ENCODE measurements at places on chromosomes 11 and 22.
A peak's percentile ranks its signal among the peaks of the same experiment; 100 is the strongest.

GRCh38 chr22:45310331-45310976 is 720 bp downstream of the FAM118A start:
- DNase-seq = no peak

DNA sequence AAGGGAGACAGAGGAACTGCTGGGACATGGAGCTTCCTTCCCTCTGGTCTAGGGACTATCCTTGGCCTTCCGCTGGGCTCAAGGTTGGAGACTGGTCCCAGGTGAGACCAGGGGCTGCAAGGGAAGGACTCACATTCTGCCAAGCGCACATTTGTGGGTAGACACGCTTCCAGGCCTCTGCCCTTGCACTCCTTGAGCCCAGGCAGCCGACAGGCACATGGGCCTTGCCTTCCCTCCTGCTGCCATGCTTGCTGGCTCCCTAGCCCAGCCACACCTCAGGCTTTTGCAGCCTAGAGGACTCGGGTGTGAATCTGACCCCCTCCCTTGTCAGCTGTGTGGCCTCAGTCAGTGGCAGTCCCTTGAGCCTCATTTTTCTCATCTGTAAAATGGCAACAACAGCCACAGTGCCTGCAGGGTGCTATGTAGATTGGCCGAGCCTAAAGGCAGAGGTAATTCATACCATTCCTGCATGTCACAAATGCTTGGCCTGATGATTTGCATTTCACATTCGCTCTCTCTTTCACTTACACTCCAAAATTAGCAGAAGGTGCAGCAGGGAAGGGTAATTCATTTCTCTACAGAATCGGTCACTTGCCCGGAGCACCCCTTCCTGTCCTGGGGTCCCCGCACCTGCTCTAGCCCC is 57.6 kb upstream of the NECTIN1 start:
- DNase-seq = no peak

DNA sequence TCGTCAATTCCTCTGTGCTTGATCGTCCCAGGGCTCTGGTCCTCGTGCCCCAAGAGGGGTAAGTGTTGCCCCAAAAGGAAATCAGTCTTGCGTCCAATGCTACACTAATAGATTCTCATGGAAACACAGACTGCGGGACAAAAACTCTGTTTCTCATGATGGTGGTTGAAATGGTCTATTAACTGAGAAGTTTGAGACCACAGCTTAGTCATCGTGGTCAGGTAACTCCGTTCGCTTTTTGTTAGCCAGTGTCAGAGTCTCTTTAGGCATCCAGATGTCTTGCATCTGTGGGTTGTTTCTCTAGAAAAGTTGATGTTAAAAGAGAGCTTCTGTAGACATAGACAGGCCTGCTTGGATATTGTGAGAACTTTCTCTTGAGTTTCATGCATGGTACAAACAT is 104.6 kb upstream of the SORL1-AS1 start:
- no peak for DNase-seq

DNA sequence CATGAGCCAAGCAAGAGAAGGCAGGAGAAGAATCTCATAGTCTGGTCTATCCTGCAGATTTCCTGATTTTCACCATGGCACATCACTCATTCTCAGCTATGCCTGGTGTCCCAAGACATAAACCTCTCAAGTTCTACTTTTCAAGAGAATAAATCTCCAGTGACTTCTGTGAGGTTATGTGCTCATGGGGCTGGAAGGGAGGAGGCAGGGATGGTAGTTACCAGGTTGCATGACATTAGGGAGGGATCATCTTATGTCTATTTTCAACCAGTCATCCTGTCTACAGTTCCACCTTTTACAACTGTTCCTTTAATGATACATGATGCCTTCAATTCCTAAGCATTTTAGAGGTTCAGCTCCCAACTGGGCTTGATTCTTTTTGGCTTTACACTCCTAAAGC is 297.7 kb downstream of the SOX6 start:
- no peak for DNase-seq

GRCh38 chr11:103112364-103112763 is 3.1 kb downstream of the DYNC2H1 start:
- no peak for DNase-seq

GRCh38 chr22:42364604-42365110 is 67.5 kb downstream of the NFAM1 start:
- no peak for DNase-seq

GRCh38 chr22:36368359-36368983 is 19.3 kb downstream of the MYH9 start:
- DNase-seq = no peak

DNA sequence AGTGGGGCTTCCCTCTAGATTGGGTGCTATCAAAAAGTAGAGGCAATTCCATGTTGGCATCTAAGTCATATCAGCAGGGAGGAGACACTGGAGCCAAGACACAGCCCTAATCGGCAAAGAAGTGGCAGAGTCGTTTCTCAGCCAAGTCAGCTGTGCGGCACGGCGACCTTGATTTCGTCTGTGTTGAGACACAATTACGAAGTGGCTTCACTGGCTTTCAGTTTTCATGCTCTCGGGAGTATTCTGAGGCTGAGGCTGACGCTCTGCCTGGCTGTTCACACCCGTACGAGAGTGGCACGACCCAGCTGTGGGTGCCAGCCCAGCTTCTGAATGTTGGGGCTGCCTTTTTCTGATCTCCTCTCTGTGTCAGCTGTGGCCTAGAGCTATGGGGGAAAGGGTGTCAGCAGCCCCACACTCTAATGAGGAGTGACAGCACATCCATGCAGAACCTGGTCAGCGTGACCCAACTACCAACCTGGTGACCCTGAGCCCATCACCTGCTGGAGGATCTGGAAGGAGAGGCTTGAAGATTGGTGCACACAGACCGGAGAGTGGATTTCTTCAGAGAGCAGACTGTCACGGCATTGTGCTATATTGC is 105.7 kb upstream of the TMEM45B start:
- DNase-seq = no peak

- DNase-seq = peak; percentile 55
Observed at GRCh38 chr11:64969209-64969608, 2.7 kb downstream of the MAJIN start.

DNA sequence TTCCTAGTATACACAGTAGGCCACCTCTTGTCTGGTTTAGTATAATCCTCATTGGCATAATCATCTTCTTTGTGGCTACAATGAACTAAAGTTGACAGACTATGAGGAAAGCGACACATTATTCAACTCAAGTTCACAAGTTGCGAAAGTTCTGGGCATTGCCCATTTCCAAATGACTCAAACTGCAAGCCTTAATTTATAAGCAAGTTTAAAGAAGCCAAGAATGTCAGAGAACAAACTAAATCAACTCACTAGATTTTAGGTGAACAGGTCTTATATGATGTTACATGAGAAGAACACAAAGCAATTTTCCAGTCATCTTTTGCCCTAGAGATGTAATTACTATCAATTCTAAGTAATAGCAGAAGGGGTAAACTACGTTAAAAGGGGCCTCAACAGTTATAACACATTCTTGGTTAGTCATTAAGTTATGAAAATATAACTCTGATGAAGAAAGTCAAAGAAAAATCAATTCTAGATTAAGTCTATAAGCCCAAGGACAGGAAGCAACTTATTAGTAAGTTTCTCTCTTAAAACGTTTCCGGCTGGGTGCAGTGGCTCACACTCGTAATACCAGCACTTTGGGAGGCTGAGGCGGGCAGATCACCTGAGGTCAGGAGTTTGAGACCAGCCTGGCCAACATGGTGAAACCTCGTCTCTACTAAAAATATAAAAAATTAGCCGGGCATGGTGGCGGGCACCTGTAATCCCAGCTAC is 21.5 kb downstream of the PICALM start:
- peak; percentile 84 for DNase-seq

DNA sequence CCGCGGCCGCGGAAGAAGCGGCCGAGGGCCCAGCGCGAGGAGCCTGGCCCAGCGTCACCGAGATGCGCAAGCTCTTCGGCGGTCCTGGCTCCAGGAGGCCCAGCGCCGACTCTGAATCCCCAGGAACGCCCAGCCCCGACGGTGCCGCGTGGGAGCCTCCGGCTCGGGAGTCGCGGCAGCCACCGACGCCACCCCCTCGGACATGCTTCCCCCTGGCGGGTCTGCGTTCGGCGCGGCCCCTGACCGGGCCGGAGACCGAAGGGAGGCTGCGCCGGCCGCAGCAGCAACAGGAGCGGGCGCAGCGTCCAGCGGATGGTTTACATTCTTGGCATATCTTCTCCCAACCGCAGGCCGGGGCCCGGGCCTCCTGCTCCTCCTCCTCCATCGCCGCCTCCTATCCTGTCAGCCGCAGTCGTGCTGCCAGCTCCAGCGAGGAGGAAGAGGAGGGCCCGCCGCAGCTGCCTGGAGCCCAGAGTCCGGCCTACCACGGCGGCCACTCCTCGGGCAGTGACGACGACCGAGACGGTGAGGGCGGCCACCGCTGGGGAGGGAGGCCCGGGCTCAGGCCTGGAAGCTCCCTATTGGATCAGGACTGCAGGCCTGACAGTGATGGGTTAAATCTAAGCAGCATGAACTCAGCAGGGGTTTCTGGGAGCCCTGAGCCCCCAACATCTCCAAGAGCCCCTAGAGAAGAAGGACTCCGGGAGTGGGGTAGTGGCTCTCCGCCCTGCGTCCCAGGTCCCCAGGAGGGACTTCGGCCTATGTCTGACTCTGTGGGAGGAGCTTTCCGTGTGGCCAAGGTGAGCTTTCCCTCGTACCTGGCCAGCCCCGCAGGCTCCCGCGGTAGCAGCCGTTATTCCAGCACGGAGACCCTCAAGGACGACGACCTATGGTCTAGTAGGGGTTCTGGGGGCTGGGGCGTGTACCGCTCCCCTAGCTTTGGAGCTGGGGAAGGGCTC is 1.2 kb downstream of the ARHGEF17 start:
- no peak for DNase-seq

DNA sequence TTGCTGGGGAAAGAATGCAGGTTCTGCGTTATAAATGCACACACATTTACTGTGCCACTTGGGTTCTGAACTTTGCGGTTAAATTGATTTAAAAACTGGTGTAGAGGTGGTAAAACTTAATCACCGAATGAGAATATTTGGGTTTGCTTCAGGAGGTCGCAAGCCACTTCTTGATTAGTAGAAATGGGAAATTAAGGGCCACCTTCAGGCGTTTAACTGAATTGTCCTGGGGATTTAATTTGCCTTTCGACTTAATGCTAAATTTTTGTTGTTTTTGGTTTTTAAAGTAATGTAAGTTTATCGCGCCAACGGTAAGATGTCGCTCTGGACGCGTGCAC is 459 bp upstream of the NCR3LG1 start:
- DNase-seq = no peak

GRCh38 chr11:66543263-66544107 is 2.4 kb downstream of the ZDHHC24 start:
- peak; percentile 65 for DNase-seq

GRCh38 chr11:60924110-60924905 is at the start of gene TMEM132A:
Gene TMEM132A (plus strand): TSS chr11:60924460. CDS start chr11:60924634, 174 bp downstream.
- peak; percentile 35 for DNase-seq

DNA sequence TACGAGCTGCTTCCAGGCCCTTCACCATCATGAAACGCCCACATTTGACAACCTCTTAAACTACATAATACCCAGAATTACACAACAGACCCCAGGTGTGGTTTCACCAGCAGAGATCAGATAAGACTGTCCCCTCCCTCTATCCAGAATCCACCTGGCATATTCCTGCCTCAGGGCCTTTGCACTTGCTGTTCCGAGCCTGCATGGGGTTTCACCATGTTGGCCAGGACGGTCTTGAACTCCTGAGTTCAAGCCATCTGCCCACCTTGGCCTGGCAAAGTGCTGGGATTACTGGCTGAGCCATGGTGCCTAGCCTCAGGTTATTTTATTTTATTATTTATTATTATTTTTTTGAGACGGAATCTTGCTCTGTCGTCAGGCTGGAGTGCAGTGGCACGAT is 73.4 kb downstream of the FBXO7 start:
- no peak for DNase-seq

Data from activated CD4-positive, alpha-beta T cell treated with anti-CD3 and anti-CD28 coated beads, Interleukin-2, Interleukin-4, amounts not matched to agents 100 ng/mL and 50 ng/mL, durations not matched to agents 16 hours and 8 hours (primary cell).